ENCODE measurements at places on chromosomes 2 and 18.

DNA sequence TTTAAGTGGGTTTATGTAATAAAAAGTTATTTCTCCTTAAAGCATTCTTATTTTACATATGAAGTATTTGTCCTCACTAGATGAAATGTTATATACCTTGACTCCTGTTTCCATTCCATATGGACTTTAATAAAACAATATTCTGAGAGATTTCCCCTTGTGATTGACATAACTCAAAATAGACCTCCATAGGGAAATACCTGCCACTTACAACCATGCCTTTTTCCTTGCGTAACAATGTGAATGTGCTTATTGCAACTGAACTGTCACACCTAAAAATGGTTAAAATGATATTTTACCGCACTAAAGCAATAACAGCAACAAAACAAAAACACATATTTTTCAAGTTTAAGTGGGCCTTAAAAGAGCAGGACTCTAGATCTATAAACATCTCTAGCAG lies 70.3 kb upstream of the TGIF1 start:
- no peak for DNase-seq

DNA sequence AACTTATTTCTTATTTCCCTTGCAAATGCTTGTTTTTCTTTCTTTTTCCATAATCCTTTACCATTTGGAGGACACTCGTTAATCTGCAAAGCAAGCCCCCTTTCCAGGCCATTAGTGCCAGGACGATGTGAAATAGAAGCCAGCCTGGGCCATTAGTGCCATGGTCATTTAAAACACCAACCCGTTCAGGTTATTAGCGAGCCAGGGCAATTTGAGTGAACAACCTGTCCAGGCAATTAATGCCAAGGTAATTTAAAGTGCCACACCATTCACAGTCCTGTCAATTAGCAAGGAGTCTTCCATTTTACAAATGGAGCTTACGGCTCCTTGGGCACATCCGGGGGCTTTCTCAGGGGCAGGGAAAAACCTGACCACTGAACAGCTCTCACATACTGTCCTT lies 370.6 kb downstream of the HRH4 start:
- DNase-seq, result no peak

GRCh38 chr2:193774166-193774565 lies 1579.4 kb upstream of the TMEFF2 start:
- no peak for DNase-seq

GRCh38 chr2:109242654-109243331 lies 113.8 kb downstream of the SH3RF3 start:
- DNase-seq, result no peak

GRCh38 chr2:173323371-173323770 lies 31.3 kb upstream of the CDCA7 start:
- no peak for DNase-seq
